ENCODE measurements at places on chromosomes 6 and 20. TPM values are rescaled to one million over a fixed set of nuclear protein-coding genes. Genes with fewer than 3 reads are reported as not detected.

The SUMO4 gene
- total RNA-seq = 9.5 TPM

The ZBTB9 gene
- total RNA-seq = 10.4 TPM

The GRM4 gene
- total RNA-seq = not detected

The RPS6KA2 gene
- 16.0 TPM for total RNA-seq

GRCh38 chr6:105892577-105893262 lies 193.4 kb upstream of the PRDM1 start:
- H3K27me3 ChIP-seq = no peaks in the 10 kb centered on the region
- H3K36me3 ChIP-seq = no peaks in the 10 kb centered on the region
- H3K27ac ChIP-seq = no peak overlapping the region
- H3K4me1 ChIP-seq = peaks cover 17% of the 10 kb centered on the region

GRCh38 chr6:145699462-145699861 lies 35.9 kb downstream of the EPM2A start:
- no peaks in the 10 kb centered on the region for H3K4me1 ChIP-seq
- DNase-seq = no peak
- H3K27ac ChIP-seq = no peak overlapping the region
- H3K4me3 ChIP-seq = no peak overlapping the region

DNA sequence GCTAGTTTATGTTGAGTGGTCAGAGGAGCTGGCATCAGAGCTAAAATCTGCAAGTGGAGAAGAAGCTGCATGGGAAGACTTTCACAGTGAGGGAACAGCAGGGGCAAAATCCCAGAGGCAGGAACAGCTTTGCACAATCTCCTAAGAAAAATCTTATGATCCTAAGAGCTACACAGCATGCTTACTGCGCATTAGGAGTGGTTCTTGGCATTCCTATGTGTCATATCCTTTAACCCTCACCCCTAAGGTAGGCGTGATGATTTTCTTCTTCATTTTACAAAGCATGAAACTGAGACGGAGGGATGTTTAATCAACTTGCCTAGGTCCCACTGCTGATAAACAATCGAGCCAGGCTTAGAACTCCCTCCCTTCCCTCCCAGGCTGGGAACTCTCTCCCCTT lies 313.6 kb upstream of the SULF2 start:
- H3K4me1 ChIP-seq = no peaks in the 10 kb centered on the region
- H3K4me3 ChIP-seq = no peak overlapping the region
- no peak for DNase-seq
- no peaks in the 10 kb centered on the region for H3K36me3 ChIP-seq

- no peaks in the 10 kb centered on the region for H3K36me3 ChIP-seq
- H3K4me1 ChIP-seq = peaks cover 39% of the 10 kb centered on the region
- peak overlapping the region; percentile 94 for H3K27ac ChIP-seq
- no peaks in the 10 kb centered on the region for H3K27me3 ChIP-seq
Measured at GRCh38 chr6:141484711-141485110, 648.0 kb upstream of the GJE1 start.

- H3K27me3 ChIP-seq = no peaks in the 10 kb centered on the region
- H3K27ac ChIP-seq = no peak overlapping the region
- no peak overlapping the region for H3K4me3 ChIP-seq
- DNase-seq = no peak
- no peaks in the 10 kb centered on the region for H3K36me3 ChIP-seq
Measured at GRCh38 chr6:111803804-111804203, 69.4 kb downstream of the FYN start.

GRCh38 chr6:106716966-106717365 lies 87.6 kb downstream of the QRSL1 start:
- no peaks in the 10 kb centered on the region for H3K27me3 ChIP-seq
- DNase-seq = no peak
- peak overlapping the region; percentile 63 for H3K27ac ChIP-seq
- H3K36me3 ChIP-seq = no peaks in the 10 kb centered on the region

GRCh38 chr20:37867289-37868195 lies 35.4 kb upstream of the VSTM2L start:
- peaks cover 69% of the 10 kb centered on the region for H3K36me3 ChIP-seq
- DNase-seq = no peak
- no peak overlapping the region for H3K27ac ChIP-seq

DNA sequence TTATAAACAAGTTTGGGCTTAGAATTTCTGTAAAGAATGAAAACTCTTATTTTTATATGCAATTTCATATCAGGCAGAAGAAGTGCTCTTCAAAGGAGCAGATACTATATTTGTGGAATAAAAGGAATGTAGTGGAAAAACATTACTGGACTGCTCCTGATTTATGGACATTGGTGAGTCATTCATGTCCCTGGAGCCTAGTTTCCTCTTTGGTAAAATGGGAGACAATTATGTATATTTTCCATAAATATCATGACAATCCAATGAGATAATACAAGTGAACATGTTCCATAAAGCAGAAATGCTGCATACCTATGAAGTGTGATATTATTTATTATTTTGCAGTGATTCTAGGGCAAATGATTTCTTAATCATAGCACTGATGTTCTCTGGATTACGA lies 445.8 kb upstream of the CITED2 start:
- DNase-seq = no peak
- no peak overlapping the region for H3K27ac ChIP-seq
- no peaks in the 10 kb centered on the region for H3K27me3 ChIP-seq
- H3K4me1 ChIP-seq = no peaks in the 10 kb centered on the region

GRCh38 chr6:159760602-159761057 lies 1.2 kb upstream of the ACAT2 start:
- H3K36me3 ChIP-seq = peaks cover 13% of the 10 kb centered on the region
- peak overlapping the region; percentile 96 for H3K27ac ChIP-seq
- H3K27me3 ChIP-seq = no peaks in the 10 kb centered on the region

DNA sequence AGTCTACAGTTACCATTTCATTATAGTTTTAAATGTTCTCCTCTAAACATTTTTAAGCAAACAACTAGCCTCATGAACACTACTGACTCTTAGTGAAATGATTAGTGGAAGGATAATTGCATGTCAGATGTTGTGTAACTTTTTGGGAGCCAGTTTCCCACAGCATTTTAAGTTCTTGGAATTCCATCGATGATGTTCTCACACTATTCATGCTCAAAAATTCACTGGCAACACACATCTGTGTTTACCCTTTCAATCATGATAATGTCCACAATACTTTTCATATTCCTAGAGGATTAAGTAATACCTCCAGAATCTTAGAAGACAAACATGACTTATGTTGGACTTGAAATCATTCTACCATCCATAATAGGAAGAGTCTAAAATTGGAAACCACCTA lies 678.1 kb upstream of the ID4 start:
- H3K27ac ChIP-seq = no peak overlapping the region
- no peak for DNase-seq
- H3K36me3 ChIP-seq = no peaks in the 10 kb centered on the region

- H3K27ac ChIP-seq = no peak overlapping the region
- no peak for DNase-seq
- peaks cover 7% of the 10 kb centered on the region for H3K27me3 ChIP-seq
- no peaks in the 10 kb centered on the region for H3K4me1 ChIP-seq
- H3K4me3 ChIP-seq = no peak overlapping the region
Measured at GRCh38 chr6:170013815-170014214, 262.4 kb downstream of the ERMARD start.

GRCh38 chr6:139654888-139655782 lies 280.7 kb upstream of the CITED2 start:
- DNase-seq = no peak
- no peaks in the 10 kb centered on the region for H3K4me1 ChIP-seq
- no peak overlapping the region for H3K27ac ChIP-seq
- H3K4me3 ChIP-seq = no peak overlapping the region
- no peaks in the 10 kb centered on the region for H3K36me3 ChIP-seq

DNA sequence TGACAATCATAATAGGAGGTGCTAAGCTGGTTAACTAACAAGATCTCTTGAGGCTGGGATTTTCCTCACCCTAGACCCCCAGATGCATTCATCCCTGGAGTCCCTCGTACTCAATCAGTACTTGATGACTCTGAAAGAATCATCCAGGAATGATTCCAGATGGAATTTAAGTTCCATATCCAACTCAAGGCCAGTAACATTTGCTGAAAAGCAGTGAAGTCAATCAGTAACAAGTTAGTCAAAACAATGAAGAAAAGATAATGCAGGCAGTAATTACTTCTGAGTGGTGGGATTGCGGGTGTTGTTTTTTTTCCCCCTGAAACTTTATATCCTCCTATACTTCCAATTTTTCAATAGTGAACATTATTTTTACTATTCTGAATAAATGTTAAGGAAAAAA lies 18.6 kb downstream of the GMDS start:
- H3K4me1 ChIP-seq = peaks cover 13% of the 10 kb centered on the region
- no peaks in the 10 kb centered on the region for H3K36me3 ChIP-seq
- no peaks in the 10 kb centered on the region for H3K27me3 ChIP-seq
- DNase-seq = no peak
- H3K4me3 ChIP-seq = no peak overlapping the region

GRCh38 chr20:51531712-51532456 lies 10.6 kb downstream of the NFATC2 start:
- no peaks in the 10 kb centered on the region for H3K27me3 ChIP-seq
- DNase-seq = no peak
- H3K4me3 ChIP-seq = no peak overlapping the region
- peaks cover 58% of the 10 kb centered on the region for H3K4me1 ChIP-seq

GRCh38 chr6:44737341-44737740 lies 349.8 kb downstream of the CDC5L start:
- H3K36me3 ChIP-seq = no peaks in the 10 kb centered on the region
- no peak overlapping the region for H3K4me3 ChIP-seq
- no peak overlapping the region for H3K27ac ChIP-seq
- H3K27me3 ChIP-seq = no peaks in the 10 kb centered on the region
- no peak for DNase-seq

DNA sequence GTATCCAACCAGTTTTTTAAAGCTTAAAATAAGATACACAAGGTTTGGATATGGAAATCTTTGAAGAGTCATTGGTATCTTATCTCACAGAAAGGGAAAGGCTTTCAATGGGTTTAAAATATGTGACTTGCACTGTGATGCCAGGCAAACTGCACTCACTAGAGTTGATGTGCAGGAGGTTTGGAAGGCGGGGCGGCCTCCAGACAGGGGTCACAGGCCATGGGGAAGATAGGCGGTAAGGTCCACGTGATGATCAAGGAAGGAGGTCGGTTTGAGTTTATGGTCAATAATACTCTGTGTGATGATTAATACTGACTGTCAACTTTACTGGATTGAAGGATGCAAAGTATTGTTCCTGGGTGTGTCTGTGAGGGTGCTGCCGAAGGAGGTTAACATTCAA lies 9.5 kb upstream of the RAMACL start:
- no peak for DNase-seq
- H3K27me3 ChIP-seq = no peaks in the 10 kb centered on the region
- no peak overlapping the region for H3K27ac ChIP-seq
- H3K4me1 ChIP-seq = no peaks in the 10 kb centered on the region
- no peak overlapping the region for H3K4me3 ChIP-seq

- peaks cover 17% of the 10 kb centered on the region for H3K4me1 ChIP-seq
- peaks cover 96% of the 10 kb centered on the region for H3K36me3 ChIP-seq
- H3K27ac ChIP-seq = no peak overlapping the region
- H3K27me3 ChIP-seq = no peaks in the 10 kb centered on the region
Measured at GRCh38 chr6:7896465-7896987, 14.1 kb downstream of the TXNDC5 start.

DNA sequence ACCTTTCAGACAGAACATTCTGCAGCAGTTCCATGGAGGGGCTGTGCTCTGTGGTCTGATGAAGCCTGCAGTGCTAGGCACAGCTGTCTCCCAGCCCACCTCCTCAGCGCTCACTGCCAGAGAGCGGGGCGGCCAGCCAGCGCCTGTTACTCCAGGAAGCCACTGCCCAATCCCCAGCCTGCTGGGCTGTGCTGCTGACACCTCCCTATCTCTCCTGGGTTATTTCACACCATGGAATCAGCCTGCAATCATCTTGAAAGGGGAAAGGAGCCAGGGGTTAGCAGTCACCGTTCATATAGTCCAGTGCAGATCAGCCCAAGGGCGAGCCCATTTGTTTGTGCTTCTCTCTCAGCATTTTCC lies 46.3 kb upstream of the NHSL1 start:
- no peaks in the 10 kb centered on the region for H3K27me3 ChIP-seq
- no peaks in the 10 kb centered on the region for H3K36me3 ChIP-seq
- no peak for DNase-seq
- H3K27ac ChIP-seq = no peak overlapping the region

DNA sequence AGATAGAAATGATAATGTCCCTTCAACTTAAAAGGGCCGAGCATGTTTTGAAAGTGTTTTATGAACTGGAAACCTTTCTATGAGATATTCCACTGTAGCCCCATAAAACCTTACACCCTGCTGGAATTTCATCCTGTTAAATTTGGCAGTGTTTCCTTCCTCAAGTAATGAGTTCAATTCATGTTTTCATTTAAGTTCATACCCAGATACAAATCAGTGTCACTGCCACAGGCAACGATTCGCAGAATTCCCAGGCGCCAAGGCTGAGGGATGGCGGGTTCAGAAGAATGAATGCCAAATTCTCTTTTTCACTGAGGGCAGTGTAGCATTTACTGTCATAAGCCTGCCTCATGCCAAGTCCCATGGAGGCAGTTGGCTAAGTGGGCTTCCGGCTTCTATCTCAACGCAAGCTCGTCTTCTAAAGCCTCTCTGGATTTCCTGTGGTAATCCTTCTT lies 511.8 kb upstream of the ID4 start:
- no peak overlapping the region for H3K4me3 ChIP-seq
- no peaks in the 10 kb centered on the region for H3K36me3 ChIP-seq
- H3K27ac ChIP-seq = no peak overlapping the region
- no peaks in the 10 kb centered on the region for H3K4me1 ChIP-seq
- H3K27me3 ChIP-seq = no peaks in the 10 kb centered on the region

DNA sequence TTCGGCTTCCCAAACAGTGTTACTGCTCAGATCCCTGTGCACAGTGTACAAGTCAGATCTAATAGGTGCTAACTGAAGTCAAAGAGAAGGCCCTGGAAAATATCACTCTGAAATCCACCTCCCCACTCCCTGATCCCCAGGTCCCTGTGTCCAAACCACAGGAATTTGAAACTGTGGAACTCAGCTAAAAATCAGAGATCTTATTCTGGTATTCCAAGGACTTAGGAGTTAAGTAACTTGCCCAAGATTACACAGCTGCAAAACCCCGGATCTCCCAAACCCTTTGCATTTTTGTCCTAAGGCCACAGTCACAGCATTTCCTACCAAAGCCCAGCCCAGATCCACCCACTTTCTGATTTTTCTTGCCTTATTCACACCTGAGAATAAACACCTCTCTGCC lies 32.3 kb upstream of the SLC23A2 start:
- H3K27me3 ChIP-seq = no peaks in the 10 kb centered on the region
- H3K4me3 ChIP-seq = no peak overlapping the region
- no peak for DNase-seq
- H3K4me1 ChIP-seq = no peaks in the 10 kb centered on the region
- H3K36me3 ChIP-seq = no peaks in the 10 kb centered on the region
- H3K27ac ChIP-seq = no peak overlapping the region
